ENCODE measurements at places on chromosomes 2 and 18. TPM values are rescaled to one million over a fixed set of nuclear protein-coding genes. Genes with fewer than 3 reads are reported as not detected.

GRCh38 chr2:214730800-214731407 lies 78.6 kb downstream of the BARD1 start:
- peak; percentile 14 for DNase-seq

- DNase-seq, result no peak
Measured at GRCh38 chr18:35524226-35524625, 26.5 kb upstream of the INO80C start.

- no peak for DNase-seq
Measured at GRCh38 chr18:9766076-9766481, 58.0 kb downstream of the RAB31 start.

- DNase-seq, result no peak
Measured at GRCh38 chr2:191188550-191189093, 37.8 kb upstream of the STAT4 start.

SCN2A gene
- 0.31 TPM for total RNA-seq
